ENCODE measurements at places on chromosomes 7 and 10.

DNA sequence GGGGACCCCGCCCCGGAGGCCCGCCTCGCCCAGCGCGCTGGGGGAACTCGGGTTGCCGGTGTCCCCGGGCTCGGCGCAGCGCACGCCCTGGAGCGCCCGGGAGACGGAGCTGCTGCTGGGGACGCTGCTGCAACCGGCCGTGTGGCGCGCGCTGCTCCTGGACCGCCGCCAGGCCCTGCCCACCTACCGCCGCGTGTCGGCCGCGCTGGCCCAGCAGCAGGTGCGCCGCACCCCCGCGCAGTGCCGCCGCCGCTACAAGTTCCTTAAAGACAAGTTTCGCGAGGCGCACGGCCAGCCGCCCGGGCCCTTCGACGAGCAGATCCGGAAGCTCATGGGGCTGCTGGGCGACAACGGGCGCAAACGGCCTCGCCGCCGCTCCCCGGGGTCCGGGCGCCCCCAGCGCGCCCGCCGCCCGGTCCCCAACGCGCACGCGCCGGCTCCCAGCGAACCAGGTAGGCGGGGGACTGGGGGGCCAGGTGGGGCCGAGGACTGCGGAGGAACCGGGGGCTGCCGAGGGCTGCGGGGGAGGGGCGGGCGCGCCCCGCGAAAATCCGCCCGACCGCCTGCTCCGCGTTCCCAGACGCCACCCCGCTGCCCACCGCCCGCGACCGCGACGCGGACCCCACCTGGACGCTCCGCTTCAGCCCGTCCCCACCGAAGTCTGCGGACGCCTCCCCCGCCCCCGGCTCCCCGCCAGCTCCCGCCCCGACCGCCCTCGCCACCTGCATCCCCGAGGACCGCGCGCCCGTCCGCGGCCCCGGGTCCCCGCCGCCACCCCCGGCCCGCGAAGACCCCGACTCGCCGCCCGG is 574 bp downstream of the UTF1 start:
- no peak for DNase-seq

- DNase-seq = no peak
Measured at GRCh38 chr10:12535656-12536055, 186.3 kb downstream of the CAMK1D start.

- DNase-seq = no peak
Measured at GRCh38 chr7:107816011-107816566, 13.1 kb upstream of the SLC26A3 start.

GRCh38 chr7:40842641-40843040 is 707.8 kb downstream of the SUGCT start:
- no peak for DNase-seq

- no peak for DNase-seq
Measured at GRCh38 chr7:79454361-79454960, 994 bp upstream of the MAGI2 start.

- no peak for DNase-seq
Measured at GRCh38 chr7:2754086-2754485, 66.1 kb downstream of the AMZ1 start.

- no peak for DNase-seq
Measured at GRCh38 chr7:139566075-139566474, 42.6 kb downstream of the CLEC2L start.

GRCh38 chr10:119351189-119351588 is 143.8 kb downstream of the GRK5 start:
- no peak for DNase-seq

DNA sequence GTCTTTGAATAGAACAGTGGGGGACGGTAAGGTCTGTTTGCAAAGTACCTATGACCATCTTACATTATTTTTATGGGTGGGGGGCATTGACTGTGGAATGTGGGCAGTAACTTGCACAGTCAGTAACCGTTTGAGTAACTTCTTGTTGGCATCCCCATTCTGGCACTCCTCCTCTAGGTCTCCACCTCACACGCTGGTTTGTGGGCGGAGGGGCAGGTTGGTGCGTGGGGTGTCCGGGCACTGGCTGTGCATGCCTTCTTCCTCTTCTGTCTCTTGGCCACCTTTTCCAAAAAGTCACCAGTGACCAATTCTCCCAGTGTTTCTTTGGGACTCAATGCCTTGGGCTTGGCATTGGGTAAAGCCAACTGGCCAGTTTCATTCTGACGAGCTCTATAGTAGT is 43.6 kb downstream of the DNAJB6 start:
- no peak for DNase-seq

DNA sequence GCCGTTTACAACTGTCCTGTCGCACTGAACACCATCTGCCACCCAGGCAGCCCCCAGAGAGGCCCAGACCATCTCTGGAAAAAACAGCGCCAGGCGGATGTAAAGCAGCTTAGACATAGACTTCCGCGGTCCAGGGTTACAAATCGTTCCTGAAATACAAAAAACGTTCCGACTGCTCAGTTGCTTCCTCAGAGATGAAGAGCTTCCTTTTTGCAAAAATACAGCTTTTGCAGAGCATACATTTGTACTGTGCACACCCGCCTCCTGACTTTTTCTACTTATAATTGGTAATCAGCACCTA is 11.4 kb downstream of the DAGLB start:
- DNase-seq = no peak

GRCh38 chr7:21137640-21138039 is 290.2 kb upstream of the SP4 start:
- DNase-seq = no peak

DNA sequence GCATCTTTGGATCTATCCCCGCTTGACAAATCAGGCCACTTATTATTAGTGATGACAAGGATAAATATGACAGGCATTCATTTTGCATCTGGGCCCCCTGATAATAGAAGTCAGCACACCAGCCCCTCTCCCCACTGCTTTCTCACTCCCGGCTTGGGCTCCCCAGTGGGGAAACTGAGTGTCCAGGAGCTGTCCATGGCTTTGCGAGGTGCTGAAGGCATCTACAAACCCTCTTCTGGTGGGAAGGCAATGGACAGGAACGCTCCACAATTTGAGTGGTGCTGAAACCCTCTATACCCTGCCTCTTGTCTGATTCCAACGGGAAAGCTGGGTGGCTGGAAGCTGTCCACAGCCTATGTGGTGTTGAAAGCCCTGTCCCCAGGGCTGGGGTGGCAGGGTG is 61.7 kb upstream of the PCBD1 start:
- no peak for DNase-seq

GRCh38 chr10:80924063-80924952 is 386.6 kb downstream of the SH2D4B start:
- DNase-seq = no peak
